ENCODE measurements at places on chromosomes 1 and 21.

- DNase-seq = no peak
Measured at GRCh38 chr1:51945591-51945990, 44.9 kb downstream of the RAB3B start.

- no peak for DNase-seq
Measured at GRCh38 chr1:97506368-97506767, 414.5 kb downstream of the DPYD start.

- DNase-seq = no peak
Measured at GRCh38 chr1:212124690-212125582, 89.4 kb downstream of the DTL start.

GRCh38 chr1:41925712-41926111, 7.0 kb upstream of the HIVEP3 start:
- DNase-seq = no peak

GRCh38 chr1:50702395-50702794, 257.7 kb downstream of the FAF1 start:
- DNase-seq = no peak

DNA sequence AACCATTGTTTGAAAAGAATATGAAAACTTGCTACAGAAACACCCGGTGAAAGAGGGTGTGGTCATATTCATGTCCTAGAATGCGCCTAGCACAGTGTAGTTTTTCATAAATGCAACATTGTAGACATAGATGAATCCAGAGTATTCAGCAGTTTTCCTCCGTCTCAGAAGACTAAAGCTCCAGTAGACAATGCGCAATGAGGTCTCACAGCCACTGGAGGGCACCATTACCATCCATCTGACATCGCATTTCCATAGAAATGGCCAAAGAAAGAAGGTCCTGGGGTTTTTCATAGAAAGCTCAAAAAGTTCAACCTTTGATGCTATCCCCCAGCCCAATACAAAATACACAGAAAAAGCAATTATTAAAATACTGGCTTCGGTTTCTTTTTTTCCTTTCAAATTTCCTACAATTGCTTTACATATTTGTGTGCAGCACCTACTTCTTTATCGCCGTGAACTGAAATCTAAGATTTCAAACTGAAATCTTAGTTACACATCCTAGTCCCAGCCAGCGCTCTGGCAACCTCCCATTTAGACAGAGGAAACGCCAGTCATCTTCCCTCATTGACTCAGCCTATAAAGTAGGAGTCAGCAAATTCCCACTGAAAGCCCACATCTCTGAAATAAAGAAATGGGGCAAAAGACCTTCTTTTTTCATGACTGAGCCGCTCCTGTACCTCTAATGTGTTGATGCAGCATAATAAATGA, 3.9 kb upstream of the CD58 start:
- peak; percentile 28 for DNase-seq

DNA sequence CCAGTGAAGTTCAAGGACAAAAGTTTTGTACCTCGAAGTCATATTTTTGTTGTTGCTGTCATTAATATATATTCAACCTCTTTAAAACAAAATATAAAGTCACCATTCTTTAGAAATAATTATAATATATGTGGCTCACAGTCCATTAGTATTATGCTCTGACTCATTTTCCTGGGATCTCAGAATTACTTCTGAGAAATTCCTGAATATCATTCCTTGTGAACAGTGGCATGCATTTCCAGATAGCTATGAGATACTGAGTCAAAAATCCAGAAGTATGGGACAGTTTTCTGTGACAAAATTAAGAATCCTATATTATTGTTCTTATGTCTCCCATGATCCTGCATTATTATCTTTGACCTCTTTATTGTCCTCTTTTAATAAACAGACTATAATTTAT, 13.8 kb upstream of the RGS21 start:
- DNase-seq = no peak

DNA sequence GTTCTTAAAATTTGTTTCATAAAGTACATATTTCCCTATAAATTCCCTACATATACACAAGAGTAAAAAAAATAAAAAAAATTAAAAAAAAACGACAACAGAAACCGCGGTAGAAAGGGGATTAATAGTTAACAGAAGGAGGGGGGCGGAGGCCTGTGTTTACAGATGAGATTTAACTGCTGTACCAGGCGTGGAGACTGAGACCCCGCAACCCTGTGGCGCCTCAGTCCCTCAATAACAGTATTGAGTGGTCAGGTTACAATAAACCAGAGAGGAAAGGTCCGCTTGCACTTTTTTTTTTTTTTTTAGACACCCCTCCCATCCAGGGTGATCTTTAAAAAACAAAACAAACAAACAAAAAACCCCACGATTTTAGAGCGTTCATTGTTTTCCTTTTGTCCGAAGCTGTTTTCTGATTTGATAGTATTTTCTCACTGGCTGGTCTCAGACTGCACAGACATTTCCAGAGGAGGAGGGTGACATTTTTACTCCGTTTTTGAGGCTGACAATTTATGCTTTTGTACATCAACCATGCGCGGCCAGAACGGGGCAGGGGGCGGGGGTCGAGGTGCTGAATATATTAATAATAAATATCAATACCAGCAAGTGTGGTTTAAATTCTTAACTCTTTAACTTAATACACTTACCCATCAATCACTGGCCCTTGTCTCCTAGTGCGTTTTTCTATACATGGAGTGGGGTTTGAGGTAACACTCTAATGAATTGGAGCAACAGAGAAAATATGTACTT, 1223.9 kb downstream of the BRINP3 start:
- DNase-seq = no peak

GRCh38 chr21:14889080-14889810, 175.6 kb downstream of the NRIP1 start:
- DNase-seq = no peak

GRCh38 chr1:203796236-203796605, 798 bp downstream of the ZBED6 start:
- DNase-seq = no peak

DNA sequence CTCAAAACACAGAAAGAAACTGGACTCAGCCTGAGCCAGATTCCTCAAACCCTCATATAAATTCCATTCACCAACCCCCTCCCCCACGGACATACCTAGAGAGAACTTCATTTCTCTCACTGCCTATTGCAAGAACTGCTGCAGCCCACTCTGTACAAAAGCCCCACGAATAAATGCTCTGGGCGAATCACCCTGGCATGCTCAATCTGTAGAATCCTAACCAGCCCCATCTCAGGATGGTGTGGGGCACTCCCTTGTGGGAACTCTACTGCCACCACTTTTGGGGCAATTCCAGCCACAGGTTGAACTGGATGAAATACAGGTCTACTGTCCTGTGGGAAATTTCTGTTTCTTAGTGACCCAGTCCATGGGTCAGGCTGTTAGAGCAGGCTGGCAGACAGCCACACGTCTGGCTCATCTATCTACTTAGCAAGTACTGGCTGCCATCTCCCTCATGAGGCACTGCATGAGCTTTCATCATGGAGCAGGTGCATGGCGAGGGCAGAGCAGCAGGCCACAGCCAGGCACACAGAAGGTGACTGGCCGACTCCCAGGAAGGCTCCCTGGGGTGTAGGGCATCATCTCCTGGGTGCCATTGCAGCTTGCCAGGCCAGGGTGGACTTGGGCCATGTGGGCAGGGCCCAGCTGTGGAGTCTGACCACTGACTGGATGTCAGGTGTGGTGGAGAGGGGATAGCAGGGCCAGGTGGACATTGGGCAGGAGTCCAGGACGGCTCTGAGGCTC, 1.6 kb upstream of the C1orf35 start:
- no peak for DNase-seq

DNA sequence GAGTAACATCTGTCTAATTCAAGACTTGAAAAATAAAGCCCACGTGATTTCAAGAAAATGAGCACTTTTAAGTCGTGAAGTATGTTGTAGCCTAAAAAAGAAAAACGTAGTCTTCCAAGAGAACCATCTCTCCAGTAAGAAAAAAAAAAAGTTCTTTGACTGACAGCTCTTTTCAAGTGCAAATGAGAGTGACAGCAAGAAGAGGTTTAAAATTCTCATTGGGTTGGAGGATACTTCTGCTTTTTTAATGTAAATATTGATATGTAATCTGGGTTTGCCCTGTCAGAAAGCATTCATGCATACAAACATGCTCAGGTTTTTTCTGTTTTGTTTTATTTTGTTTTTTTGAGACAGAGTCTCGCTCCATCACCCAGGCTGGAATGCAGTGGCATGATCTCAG, 32.3 kb upstream of the PRDM2 start:
- DNase-seq = no peak

- DNase-seq = no peak
Measured at GRCh38 chr1:110188035-110188618, 22.0 kb upstream of the KCNC4 start.

GRCh38 chr1:85245891-85246290, 13.6 kb downstream of the C1orf52 start:
- no peak for DNase-seq

DNA sequence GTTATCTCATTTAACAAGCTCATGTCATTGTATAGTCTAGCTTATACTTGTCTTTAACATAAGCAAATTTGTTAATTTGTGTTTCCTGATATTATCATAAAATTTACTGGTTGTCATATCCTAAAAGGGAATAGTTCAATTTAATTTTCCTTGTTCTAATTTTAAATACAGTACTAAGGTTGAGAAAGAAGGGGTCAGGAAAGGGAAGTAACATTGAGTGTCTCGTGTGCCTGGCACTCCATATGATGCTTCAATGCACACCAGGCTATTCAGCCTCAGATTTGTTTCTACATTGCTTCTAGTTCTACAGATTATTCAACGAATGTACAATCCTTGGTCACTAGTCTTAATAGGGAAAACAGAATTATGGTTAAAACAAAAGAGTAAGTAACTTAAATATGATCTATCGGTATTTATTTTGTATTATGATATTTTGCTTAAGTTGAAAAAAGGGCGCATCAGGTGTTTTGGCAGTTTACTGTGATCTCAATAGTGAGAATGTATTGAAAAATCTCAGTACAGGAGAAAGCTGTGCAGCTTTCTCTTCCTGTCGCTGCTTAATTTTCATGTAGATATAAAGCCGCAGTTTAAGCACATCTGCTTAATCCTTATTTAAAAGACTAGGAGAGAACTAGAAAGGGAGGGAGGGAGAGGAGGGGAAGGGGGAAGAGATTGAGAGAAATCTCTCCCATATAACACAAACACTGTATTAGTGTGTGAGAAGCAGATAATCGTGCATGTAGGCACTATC, 13.0 kb downstream of the PTPRC start:
- no peak for DNase-seq

- no peak for DNase-seq
Measured at GRCh38 chr1:62318756-62319544, at the start of gene KANK4. TSS of gene KANK4 (minus strand) at chr1:62319434. CDS start at chr1:62281564, 37,870 bp downstream.

DNA sequence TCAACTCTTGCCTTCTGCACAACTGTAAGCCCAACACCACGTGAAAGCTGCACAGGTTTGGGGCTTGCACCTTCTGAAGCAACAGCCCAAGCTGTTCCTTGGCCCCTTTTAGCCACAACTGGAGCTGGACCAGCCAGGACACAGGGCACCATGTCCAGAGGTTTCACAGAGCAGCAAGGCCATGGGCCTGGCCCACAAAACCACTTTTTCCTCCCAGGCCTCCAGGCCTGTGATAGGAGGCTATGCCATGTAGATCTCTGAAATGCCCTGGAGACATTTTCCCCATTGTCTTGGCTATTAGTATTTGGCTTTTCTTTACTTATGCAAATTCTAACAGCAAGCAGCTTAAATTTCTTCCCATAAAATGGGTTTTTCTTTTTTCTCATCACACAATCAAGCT, 126.1 kb downstream of the SLC44A5 start:
- no peak for DNase-seq

DNA sequence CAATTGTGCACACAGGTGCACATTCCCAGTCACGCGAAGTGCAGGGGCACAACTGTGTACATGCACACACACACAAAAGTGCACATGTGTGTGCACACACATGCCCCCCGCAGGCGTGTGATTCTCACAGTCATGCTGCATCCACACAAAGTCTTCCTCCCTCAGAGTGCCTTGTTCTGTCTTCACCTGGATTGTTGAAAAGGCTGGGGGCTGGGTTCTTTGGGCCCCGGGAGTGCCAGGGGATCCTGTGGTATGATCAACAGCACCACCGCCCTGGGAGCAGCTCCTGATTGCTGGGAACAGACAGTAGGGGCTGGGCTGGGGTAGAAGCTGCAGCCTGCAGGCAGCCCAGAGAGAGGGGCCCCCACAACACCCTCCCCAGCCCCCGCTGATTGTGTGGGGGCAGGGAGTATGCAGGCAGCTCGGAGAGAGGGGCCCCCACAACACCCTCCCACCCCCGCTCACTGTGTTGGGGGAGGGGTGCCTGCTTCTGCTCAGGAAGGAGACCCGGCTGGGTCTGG, 3.4 kb downstream of the COL18A1 start:
- no peak for DNase-seq

GRCh38 chr1:7298145-7298544, 473.0 kb upstream of the VAMP3 start:
- no peak for DNase-seq

DNA sequence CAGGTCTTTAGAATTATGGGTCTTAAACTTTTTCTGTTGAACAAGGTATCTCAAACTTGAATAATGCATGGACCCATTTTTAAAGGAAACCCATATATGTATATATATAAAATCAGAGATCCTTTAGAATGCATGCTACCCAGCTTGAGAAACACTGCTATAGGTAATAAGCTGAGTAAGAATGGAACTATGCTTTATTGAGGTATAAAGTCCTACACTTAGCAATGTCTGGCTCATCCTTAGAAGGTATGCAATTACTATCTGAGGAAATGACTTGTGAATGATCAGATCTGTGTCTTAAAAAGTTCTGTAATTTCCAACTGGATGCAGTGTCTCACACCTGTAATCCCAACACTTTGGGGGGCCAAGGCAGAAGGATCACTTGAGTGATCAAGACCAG, 11.2 kb downstream of the TRAF3IP3 start:
- DNase-seq = no peak

GRCh38 chr1:86957221-86957620, 42.8 kb downstream of the HS2ST1 start:
- DNase-seq = no peak

- no peak for DNase-seq
Measured at GRCh38 chr21:44739316-44739715, 27.9 kb upstream of the TSPEAR start.

DNA sequence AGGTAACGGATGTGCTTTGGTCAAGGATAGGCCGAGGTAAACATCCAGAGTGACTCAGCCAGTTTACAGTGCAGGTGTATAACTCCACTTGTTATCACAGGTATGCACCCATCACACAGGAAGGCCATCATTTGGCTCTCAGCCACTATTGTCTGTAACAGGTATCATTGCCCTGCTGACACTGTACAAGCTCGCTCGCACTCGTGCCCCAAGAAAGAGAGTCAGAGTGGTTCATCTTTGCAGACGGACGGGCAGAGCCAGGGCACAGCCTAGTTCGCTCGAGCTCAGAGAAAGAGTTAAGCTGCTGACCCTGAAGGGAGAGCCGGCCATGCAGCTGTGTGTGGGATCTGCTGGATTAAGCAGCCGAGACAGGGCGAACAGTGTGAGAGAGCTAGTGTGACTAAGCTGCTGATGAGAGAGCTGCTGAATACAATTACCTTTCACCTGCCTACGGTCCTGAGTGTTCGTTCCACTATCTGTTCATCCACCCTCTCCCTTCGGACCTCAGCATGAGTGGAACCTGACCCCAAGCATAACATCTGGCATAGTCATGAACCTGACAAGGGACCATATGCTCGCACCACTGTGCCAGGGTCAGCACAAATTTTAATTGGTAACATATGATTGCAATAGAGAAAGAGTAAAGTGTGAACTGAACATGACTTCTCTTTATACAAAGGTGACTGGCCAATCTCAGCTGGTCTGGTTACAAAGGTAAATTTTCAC, 27.0 kb upstream of the LYPD8 start:
- no peak for DNase-seq

GRCh38 chr21:37043818-37044217, 29.1 kb downstream of the PIGP start:
- no peak for DNase-seq
